ENCODE measurements at places on chromosomes 3 and 15.

DNA sequence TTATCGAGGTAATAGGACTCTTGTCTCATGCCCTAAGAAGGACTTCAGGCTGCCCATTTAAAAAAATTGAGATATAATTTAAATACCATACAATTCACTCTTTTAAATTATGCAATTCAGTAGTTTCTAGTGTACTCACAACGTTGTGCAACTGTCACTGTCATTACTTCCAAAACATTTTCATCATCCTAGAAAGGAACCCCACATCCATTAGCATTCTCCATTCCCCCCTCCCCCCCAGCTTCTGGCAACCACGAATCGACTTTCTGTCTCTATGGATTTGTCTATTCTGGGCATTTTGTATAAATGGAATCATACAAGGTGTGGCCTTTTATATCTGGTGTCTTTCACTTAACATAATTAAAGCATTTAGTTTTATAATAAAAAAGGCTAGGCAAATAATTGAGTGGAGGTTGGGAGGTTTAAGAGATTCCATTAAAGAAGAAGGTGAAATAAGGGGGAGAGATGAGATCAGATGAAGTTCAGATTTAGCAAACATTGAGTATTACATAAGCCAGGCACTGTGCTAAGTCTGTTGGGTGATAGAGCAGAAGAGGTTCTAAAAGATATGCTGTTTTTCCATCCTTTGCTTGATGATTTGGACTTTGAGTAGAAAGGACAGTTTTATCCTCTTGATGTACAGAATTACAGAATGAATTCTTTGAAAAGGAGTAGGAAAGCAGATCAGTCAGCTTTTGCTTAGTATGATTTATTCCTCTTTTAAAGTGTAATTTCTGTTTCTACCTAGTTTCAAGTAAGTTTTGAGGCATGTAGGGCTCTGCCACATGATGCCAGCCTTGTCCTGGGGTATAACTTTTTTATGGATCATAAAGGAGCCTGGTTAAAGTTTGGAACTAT, 36.3 kb downstream of the UBE2E2 start:
- DNase-seq = no peak

GRCh38 chr3:63202529-63202928, 75.6 kb upstream of the SYNPR start:
- DNase-seq = no peak

DNA sequence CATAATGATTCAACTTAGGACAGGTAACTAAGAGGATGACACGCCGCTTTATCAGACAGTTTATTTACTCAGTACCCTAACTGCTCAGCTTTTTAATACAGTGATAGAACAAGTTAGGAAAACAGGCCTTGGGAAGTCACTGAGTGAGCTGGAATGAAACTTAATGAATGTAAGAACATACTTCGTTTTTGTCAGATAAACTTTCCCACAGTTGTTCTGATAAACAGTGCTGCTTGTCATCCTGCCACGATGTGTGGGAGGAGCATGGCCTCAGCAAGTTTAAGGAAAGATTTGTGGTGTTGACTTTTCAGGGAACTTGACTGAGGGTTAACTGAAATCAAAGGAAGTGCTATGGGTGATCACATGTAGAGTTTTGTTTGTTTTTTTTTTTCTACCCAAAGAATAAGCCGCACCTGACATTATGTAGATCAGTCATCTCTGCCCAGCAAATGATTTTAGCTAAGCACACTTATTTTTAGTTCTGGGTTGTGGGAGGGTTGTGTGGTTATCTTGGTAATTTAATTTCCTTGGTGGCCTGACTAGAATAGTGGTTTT, 5.6 kb upstream of the P2RY14 start:
- DNase-seq = no peak

DNA sequence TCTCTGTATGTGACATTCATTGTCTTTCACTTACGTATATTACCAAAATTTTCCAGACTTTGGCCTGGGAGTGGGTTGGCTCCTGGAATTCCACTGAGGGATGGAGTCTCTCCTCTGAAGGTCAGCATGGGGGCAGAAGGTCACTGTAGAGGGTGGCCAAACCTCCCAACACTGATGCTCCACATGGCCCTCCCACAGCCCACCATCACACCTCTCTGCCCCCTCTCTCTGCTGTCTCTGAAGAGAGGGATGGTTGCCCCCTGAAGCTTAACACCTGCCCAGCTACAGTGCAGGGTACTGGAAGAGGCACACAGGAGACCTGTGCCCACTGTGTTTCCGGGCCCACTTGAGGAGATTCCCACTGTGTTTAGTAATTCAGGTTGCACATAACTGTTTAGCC, 52.2 kb downstream of the CMTM6 start:
- DNase-seq = no peak

All from CD4-positive, alpha-beta T cell treated with Interleukin-1 beta for 1 hour (primary cell).